ENCODE measurements at places on chromosomes 6 and 20.

DNA sequence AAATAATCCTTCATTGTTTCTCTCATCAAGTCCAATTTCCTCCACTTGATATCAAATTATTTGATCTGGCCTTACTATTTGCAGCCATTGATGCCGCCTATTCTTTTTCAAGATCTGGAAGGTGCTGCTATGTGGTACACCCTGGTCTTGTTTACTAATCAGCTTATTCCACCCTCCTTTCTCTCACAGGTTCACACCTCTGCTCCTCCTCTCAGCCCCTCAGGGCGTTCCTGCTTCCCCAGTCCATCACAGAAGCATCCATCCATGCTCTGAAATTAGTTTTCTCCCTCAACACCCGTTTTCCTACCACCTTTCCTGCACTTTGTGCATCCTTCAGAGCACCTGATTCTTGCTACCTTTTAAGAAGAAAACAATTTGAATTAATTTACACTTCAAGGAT is 183.6 kb downstream of the EPHA7 start:
- DNase-seq: no peak

DNA sequence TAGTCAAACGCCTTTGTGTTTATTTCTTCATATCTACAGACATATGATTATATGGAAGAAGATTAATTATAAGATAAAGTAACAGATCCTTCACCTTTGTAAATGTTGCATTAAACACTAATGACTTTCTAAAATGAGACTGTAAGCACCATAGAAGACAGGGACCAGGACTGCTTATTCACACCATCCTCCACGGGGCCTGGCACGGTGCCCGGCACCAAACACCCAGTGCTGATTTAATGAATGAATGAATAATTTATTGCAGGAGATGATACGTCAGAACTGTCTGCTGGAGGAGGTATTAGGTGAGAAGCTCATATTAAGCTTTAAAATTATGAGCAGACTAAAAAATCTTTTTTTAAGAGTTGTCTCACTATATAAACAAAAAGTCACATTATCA is 88.3 kb downstream of the SLX4IP start:
- DNase-seq: no peak

GRCh38 chr20:62487561-62488354 is 12.0 kb upstream of the GATA5 start:
- DNase-seq: no peak

GRCh38 chr6:169266746-169267591 is 13.3 kb upstream of the THBS2 start:
- no peak for DNase-seq

- no peak for DNase-seq
Measured at GRCh38 chr6:8108031-8108660, 5.8 kb upstream of the EEF1E1 start.

DNA sequence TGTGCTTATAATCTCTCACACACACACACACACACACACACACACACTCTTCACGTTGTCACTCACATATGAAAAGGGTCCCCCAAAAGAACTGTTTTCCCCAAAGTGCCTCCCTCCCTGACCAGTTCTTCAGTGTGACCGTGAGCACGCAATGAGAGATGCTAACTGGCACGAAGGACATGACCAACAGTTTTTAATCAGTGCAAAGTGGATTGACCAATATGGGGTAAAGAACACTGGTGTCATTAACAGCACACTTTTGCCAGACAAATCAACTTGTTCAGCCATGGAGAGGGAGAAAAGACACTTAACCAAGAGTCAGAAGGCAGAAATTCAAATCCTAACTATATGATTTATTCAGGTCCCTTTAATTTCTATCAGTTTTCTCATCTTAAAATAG is 15.0 kb downstream of the EXOC2 start:
- DNase-seq: no peak

DNA sequence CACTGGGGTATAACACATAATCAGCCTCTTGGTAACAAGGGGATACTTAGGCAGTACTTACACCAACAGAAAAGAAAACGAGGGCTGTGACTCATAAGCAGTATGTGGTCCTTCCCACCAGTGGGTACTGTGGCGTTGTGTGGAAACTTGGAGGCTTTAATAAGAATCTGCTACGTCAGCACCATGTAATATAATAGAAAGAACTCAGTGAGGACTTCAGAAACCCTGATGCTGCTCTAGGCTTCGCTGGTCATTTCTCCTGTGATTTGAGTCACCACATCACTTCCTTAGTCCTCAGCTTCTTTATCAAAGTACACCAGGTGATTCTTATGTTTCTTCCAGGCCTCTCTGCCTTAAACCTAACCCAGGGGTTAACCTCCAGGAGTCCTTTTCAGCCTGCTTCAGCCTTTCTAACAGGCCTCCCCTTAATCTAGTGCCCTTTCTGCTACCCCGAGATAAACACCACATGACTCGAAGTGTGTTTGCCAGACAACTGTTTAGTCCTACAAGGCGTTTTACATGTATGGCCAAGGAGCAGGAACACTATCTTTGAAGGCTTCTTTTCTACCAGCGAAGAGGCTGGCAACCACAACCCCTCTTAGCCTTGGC is 68.5 kb downstream of the FYN start:
- no peak for DNase-seq

- no peak for DNase-seq
Measured at GRCh38 chr6:90068264-90068663, 174.0 kb downstream of the GJA10 start.

DNA sequence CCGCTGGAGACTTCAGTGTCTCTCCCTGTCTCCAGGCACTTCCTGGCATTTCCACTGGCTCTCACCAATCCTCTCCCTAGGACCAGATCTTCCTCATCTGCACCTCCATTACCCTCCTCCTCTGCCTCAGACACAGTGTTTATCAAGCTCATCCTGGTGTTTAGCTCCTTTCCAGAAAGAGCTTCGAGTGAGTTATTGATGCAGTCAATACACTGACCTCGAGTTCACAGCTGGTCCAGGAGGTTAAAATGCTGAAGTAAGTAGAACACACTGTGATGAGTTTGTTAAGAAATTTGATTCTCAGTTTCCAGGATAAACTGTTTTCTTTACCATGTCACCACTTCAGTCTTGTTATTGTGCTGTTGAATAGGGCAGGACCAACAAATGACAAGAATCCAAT is 42.1 kb upstream of the ARMC2 start:
- no peak for DNase-seq

- DNase-seq: no peak
Measured at GRCh38 chr6:138285800-138286199, 67.5 kb upstream of the PBOV1 start.

DNA sequence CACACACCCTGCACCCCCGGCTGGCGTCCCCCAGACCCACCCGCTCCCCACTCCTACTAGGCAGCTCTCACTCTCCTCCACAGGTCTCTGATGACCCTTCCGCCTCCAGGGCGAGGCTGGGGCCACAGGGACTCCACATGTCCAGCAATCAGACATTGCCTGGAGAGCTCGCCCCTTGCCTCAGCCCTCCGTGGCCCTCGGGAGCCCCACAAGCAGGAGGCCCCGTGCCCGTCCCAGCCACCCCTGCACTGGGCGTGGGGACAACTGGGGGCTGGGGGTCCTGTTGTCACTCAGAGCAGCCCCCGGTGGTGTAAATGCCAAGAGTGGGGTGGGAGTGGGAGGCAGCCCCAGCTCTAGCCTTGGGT is 1.5 kb downstream of the COL20A1 start:
- no peak for DNase-seq

DNA sequence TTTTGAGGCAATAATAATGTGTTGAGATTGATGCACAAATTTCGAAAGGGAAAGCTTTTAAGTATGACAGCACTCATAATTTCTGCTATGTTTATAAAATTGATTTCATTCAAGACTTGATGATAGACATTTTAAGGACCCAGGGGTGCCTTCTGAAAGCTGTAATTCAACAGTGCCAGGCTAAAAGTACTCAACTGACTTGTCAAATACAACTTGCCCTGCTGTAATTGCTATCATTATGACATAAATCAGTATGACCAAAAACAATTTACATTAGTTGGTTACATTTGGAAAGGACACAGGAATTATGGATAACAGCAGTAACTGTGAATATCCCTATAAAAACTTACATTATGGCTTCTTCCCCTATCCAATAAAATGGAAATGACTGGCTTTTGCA is 178.9 kb downstream of the MMUT start:
- DNase-seq: no peak

DNA sequence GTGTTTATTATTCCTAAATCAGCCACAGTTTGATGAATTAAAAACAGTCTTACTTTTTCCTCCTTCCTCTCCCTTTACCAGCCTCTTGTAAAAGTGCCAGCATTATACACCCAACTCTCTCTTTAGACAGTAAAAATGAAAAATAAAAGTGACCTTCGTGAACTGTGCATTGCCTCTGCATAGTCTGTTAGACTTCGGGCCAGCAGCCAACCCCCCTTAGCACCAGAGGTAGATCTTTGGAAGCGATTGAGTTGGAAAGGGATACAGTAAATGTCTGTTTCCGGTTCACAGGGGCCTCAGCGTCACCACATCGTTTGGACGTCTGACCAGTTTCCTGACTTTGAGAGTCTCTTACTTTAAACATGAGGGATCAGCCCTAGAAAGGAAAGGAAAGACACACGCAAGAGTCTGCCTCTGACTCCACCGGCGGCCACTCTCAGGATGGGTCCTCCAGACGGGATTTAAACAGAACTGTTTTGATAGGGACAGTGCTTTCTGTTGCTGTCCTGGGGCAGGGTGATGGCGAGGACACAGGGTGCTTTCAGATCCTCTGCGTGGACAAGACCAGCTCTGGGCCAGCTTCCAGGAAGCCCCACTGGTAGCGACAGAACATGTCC is 206.6 kb upstream of the PREP start:
- peak; percentile 67 for DNase-seq

GRCh38 chr6:141097471-141097870 is 1035.3 kb upstream of the GJE1 start:
- DNase-seq: no peak

DNA sequence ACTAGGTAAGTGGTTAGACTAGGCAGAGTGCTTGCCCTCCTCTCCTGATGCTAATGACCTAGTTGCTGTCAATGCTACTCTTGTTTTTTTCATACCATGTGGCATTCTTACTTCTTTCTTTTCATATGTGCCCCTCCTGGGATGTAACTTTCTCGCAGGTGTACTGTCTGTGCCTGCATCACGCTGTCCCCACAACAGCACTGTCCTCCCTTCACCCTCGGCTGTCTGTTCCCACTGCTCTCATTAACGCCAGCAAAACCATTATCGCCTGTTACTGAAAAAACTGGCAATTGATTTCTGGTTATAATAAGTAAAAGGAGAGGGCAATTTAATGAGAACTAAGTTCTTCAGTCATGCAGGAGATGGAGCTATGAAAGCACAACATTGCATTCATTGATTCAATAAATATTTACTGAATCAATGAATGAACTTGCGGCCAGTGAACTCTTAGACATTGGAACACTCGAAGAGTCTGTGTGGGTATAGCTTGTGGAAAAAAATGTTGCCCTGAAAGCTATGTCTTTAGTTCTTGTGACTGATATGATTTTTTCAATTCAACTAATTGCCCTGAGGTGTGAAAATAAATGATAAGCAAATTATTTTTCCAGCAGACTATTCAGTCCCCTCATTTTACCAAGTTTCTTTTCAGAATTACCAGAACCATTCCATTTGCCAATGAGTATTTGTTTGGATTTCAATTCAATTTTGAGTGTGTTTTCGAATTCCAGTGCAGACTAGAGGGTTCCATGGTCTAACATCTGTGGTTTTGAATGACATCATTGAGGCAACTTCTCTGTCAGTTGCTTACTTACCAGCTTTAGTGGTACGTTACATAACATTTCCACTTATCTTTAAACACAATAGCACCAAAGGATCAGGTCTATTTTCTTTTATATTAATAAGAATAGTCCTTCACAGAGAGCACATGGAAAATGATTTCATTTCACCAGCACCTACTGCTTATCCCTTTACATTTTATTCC is 2.1 kb downstream of the SLC17A4 start:
- no peak for DNase-seq

- DNase-seq: no peak
Measured at GRCh38 chr20:672963-673602, 2.5 kb downstream of the SCRT2 start.

GRCh38 chr6:159790956-159791598 is 810 bp downstream of the MRPL18 start:
- DNase-seq: no peak

DNA sequence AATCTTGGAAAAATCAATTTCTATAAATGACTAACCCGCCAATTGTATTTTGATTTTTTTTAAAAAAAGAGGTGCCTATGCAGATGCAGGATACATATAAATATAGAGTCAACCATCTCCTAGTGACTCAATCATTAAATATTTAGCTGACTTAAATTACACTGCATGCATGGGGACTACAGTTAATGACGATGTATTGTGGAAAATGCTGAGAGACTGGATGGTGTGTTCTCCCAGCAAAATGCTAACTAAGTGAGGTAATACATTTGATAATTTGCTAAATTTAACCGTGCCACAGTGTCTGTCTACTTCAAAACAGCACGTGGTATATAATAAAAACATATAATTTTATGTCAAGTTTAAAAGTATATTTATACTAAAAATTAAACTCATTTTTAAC is 341.6 kb downstream of the PRKN start:
- DNase-seq: no peak

- DNase-seq: no peak
Measured at GRCh38 chr6:31578184-31579118, 3.1 kb downstream of the TNF start.

GRCh38 chr20:22576273-22576672 is 8.1 kb downstream of the FOXA2 start:
- DNase-seq: no peak

GRCh38 chr6:107594736-107595135 is 104.8 kb downstream of the SOBP start:
- DNase-seq: no peak

DNA sequence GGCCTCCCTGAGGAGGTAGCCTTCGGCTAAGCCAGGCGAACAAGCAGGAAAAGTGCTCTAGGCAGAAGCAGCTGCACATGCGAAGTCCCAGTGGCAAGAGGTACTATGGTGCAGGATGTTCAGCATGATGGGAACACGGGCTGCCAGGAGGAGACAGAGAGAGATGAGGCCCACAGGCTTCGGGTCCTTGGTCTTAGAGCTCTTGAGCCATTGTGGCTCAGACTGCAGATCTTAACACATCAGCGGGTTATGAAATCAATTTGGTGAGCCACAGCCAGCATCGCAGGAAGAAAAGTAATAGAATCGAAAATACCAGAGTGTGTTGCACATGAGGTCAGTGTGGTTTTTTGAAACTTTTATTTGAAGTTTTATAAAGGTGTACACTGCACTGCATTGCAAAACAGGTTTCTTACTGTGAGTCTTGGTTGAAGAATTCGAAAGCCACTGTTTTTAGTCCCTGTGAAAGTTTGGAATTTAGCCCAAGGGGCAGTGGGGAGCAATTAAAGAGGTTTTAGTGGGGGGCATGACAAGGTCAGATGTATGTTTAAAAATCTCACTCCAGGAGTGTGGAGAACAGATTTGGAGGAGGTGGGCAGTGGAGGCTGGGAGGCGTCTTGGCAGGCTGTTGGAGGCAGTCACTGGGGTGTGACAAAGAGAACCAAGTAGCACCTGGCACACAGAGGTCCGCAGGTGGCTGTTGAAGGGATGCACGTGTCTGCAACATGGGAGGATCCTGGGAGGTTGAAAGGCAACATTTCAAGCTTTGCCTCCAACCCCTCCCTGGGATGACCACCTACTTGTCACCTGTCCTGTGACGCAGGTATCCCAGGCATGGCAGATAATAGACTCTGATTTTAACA is 69.3 kb downstream of the EYA2 start:
- no peak for DNase-seq

Data from cerebellar cortex (tissue), 1 donor.